ENCODE measurements at places on chromosomes 11 and 22.

- DNase-seq: no peak
Measured at GRCh38 chr11:15507592-15507991, 392.9 kb downstream of the INSC start.

- no peak for DNase-seq
Measured at GRCh38 chr11:77131560-77131959, 3.5 kb downstream of the MYO7A start.

DNA sequence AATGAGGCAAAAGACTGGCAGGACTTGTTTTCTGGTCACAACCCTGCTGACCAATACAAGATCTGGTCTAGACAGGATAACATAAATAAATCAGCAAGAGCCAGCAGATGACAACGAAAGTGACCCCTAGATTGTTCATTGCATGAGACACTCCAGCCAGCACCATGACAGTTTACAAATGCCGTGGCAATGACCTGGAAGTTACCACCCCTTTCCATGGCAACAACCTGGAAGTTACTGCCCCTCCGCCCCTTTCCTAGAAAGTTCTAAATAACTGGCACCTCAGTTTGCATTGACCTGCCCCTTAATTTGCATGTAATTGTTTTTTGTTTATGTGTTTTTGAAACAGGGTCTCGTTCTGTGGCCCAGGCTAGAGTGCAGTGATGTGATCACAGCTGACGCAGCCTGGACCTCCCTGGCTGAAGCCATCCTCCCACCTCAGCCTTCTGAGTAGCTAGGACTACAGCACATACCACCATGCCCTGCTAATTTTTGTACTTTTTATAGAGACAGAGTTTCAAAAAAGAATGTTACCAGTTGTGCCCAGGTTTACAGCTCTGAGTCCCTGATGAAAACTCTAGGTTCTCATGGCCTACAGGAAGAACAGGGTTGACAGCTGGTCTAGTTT is 38.1 kb upstream of the WT1 start:
- DNase-seq: no peak

DNA sequence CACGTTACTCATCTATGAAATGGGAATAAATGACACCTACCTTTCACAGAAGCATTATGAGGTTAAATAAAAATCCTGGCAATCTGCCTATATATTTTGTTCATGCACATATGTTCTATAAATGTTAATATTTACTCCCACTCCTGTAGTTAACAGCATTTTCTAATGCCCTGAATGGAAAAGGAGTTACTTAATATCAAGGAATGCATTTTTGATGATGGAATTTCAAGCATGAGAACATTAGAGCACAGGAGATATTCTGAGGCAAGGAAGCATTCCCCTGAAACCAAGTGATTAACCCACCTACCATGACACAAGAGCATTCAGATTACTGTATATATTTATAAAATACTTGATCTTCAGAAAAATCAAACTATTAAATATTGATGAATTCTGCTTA is 102.1 kb downstream of the ARHGAP32 start:
- no peak for DNase-seq

GRCh38 chr22:35443338-35443737 is 43.4 kb downstream of the MCM5 start:
- DNase-seq: no peak

Measured in G401 (cell line).